CD14-positive monocyte (primary cell): ENCODE measurements at places on chromosomes 3 and 15. TPM values are rescaled to one million over a fixed set of nuclear protein-coding genes. Genes with fewer than 3 reads are reported as not detected.

The CPNE4 gene
- polyA plus RNA-seq: not detected

The SERINC4 gene
- polyA plus RNA-seq: 0.09 and 0.10 TPM in 2 replicates

The PLXNA1 gene
- polyA plus RNA-seq: not detected

The XYLB gene
- polyA plus RNA-seq: 0.74 TPM

The RPUSD3 gene
- polyA plus RNA-seq: 43.4 and 53.8 TPM in 2 replicates

The SNTN gene
- polyA plus RNA-seq: not detected

The GOLGA8H gene
- polyA plus RNA-seq: 1.1 and 1.9 TPM in 2 replicates

The CBLB gene
- 1.6 TPM for polyA plus RNA-seq

The CASR gene
- polyA plus RNA-seq: 0.01 TPM in 1 of 2 replicates, not detected in the other

The FAM81A gene
- polyA plus RNA-seq: 0.66 TPM

The ZXDC gene
- 37.3 and 44.8 TPM in 2 replicates for polyA plus RNA-seq

The GNAT1 gene
- polyA plus RNA-seq: not detected
